ENCODE measurements at places on chromosomes 5 and 9.

DNA sequence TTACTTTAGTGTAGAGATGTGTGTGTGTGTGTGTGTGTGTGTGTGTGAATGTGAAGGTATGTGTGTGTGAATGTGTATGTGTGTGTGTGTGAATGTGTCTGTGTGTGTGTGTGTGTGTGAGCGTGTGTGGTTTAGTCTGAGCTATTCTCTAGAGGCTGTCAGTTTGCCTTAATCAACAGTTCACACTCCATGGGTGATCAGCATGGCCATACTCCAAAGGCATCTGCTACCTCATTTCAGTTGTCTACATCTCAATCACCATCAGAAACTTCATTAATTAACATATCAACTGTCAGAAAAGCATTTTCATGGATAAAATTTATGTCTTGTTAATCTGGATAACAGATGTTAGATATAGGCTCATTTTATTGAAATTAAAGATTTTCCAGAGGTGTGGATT, 103.1 kb upstream of the PTPN3 start:
- no peak for DNase-seq

GRCh38 chr5:40736103-40736875, 19.5 kb downstream of the TTC33 start:
- peak; percentile 91 for DNase-seq

DNA sequence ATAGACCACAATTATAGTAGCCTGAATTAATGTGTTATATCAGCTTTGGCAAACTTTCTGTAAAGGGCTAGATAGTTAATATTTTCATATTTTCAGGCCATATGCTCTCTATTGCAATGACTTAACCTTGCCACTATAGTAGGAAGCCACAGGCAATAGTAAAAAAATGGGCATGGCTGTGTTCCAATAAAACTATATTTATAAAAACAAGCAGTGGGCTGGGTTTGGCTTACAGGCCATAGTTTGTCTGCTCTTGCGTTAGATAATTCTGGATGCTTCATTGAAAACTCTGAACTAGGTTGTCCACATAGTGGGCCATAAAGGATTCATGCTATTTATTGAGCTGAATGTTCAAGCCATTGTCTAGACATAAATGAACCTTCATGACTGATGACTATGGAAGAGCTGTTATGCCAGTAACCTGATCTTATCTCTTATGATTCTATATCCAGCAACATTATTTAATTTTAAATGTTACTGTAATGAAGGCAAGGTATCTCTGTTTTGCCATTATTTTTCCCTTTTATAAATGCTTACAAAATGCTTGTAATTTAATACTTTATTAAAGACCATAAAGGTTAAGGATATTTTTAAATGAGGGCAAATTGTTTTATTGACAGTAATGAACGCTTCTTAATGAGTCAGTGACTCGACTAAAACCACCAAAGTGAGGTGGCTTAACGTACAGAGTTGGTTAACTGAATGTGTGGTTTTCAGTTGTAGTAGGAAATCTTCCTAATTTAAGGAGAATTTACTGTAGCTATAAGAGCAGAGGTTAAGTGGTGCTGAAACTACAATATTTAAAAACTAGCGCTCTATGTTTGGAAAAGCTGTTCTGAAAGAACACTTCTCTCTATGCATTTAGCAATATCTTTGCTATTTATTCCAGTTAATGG, 560.6 kb downstream of the PRR16 start:
- DNase-seq: no peak

DNA sequence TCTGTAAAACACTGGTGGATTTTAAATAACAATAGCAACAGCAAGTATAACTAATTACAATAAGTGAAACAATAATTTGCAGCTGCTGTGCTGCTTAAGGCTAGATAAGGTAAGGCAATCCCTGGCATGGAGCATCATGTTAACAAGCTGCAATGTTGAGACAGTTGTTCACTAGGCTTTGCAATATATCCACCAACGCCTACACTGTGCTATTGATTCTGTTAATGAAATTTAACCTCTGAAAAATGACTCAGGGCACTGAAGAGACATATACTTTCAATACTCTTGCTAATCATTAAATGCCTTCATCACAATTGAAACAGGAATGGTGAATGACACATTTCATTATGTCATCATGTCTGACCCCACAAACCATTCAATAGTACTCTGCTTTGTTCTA, 255.0 kb downstream of the EFNA5 start:
- DNase-seq: no peak

DNA sequence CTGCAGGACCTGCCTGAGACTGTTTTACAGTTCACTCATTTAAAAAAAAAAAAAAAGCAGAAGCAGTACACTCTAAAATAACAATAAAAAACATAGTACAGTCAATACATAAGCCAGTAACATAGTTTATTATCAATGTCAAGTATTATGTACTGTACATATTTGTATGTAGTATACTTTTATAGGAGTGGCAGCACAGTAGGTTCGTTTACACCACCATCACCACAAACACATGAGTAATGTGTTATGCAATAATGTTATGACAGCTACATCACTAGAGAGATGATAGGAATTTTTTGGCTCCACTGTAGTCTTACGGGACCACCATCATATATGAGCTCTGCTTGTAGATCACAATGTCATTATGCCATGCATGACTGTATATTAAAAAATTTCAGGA, 462.8 kb downstream of the ISL1 start:
- DNase-seq: no peak

DNA sequence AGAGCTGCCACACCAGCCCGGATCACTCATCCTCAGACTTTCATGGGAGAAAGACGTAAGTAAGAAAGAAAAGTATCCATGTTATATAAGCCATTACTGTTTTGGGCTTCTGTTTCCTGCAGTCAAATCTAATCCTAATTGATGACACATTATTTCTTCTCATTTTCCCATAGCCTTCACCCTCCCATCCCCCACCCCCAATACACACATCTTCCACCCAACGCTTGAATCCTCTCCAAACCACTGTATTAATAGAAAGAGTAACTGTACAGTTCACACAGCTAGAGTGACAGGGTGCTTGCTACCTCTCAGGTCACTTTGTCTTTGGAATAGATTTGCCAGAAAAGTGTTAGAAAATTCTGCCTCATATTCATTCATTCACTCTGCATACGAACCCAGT, 69.3 kb upstream of the IL17B start:
- DNase-seq: no peak

DNA sequence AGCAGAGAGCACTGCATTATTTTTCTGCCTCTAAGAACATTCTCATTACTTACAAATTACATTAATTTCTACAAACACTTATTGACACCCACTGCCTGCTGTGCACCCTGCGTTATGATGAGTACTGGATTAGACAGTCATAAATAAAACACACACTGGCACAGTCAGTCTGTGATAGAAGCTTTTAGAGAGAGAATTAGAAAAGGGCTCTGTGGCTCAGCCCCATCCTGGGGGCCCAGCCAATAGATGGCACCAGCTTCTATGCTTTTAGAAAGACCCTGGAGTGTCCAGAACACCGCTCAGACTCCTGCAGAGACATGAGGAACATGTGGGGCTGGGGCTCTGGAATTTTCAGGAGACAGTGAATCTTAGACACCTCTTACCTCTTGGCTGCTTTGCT, 61.0 kb upstream of the RAPGEF1 start:
- DNase-seq: no peak

DNA sequence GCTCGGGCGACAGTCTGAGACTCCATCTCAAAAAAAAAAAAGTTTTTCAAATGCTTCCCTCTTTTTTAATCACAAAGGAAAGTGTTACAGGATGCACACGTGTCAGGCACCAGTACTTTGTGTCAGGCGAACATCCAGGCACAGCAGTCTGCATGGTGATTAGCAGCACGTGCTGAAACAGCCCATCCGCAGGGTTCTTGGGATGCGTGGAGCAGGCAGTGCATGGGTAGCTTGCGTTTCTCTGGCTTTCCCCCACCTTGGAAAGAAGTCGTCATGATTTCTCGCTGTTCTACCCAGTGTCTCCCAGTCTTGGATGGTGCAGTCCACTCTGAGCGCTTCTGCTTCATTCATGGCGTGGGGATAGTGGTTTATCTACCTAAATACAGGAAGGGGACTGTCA, 35.4 kb downstream of the GPR107 start:
- DNase-seq: no peak

DNA sequence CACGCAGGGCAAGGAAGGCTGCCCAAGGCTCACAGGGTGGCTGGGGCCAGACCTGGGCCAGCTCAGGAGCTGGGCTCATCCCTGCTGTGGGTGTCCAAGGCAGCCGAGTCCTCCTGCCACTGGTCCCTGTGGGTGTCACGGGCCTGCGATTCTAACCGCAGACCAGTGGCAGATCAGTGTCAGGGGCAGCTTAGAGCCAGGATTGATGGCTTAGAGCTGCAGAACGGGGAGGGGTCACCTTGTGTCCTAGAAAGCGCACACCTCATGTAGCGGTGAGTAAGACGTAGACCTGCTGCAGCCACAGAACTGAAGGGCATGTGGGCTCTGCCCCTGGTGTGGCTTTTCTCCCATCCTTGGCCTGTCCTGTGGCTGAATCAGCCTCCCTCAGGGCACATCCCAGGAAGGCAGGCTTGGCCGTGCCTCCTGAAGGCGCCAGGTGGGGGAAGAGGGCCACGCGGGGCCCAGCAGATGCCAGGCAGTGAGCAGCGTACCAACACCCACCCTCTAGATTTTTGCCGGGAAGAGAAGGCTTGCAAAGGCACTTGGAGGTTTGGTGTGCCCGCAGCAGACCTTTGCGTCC, 78.3 kb upstream of the FCN2 start:
- DNase-seq: no peak

GRCh38 chr5:178231539-178232123, 971 bp downstream of the PHYKPL start:
- no peak for DNase-seq

DNA sequence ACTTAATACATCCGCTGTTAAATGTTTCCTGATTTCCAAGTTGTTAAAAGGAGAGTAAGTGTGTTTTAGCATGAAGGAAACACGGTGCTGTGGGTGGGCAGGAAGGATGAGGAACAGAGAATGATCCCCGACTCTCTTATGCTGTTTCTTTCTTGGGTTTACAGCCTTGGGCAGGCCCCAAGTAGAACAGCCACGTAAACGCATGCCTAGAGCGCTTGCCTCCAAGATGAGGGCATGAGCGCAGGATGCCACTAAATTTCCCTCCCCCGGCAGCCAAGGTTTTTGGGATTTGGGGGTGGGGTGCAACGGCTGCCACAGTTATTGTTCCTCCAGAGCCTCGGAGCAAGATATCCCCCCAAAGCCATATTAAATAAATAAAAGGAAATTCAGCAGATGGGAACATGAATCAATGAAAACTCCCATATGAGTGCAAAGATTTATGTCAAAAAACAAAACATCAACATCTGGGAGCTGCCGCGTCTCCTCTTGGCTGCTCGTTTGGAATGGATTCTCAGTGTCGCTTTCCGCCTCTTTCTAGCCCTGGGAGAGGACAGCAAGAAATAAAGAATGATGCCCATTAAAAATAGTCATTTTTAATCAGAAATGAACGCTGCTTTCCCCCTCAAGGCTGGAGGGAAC, 10.0 kb upstream of the DELE1 start:
- peak; percentile 22 for DNase-seq

- peak; percentile 60 for DNase-seq
Observed at GRCh38 chr9:89522261-89522958, 24.5 kb upstream of the SEMA4D start.

- DNase-seq: no peak
Observed at GRCh38 chr5:61234019-61234418, 71.8 kb upstream of the SMIM15 start.

DNA sequence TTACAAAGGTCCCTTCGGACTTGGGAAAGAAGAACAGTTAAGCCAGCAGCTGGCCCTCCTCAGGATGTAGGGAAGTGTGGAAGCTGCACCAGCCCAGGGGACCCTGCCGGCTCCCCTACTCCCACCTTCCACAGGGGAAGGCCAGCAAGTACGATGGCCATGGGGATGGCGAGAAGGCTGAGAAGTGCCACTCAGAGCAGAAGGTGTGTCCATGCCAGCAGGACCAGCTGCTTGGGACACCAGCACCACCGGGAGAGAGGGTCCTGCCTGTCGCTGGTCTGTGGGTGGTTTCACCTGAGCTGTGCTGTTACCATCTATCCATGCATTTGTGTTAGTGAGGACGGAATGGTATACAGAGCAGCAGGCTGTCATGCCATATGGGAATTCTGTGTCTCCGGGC, 148.6 kb upstream of the PHYKPL start:
- DNase-seq: no peak

DNA sequence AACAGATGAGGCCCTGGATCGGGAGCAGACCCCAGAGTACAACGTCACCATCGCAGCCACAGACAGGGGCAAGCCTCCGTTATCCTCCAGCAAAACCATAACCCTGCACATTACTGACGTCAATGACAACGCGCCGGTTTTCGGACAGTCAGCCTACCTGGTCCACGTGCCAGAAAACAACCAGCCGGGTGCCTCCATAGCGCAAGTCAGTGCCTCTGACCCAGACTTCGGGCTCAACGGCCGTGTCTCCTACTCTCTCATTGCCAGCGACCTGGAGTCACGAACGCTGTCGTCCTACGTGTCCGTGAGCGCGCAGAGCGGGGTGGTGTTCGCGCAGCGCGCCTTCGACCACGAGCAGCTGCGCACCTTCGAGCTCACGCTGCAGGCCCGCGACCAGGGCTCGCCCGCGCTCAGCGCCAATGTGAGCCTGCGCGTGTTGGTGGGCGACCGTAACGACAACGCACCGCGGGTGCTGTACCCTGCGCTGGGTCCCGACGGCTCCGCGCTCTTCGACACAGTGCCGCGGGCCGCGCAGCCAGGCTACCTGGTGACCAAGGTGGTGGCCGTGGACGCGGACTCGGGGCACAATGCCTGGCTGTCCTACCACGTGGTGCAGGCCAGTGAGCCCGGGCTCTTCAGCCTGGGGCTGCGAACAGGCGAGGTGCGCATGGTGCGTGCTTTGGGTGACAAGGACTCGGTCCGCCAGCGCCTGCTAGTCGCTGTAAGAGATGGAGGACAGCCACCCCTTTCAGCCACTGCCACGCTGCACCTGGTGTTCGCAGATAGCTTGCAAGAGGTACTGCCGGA, 1.6 kb upstream of the PCDHGA11 start:
- no peak for DNase-seq

- no peak for DNase-seq
Observed at GRCh38 chr9:38486056-38486615, 61.9 kb upstream of the IGFBPL1 start.

DNA sequence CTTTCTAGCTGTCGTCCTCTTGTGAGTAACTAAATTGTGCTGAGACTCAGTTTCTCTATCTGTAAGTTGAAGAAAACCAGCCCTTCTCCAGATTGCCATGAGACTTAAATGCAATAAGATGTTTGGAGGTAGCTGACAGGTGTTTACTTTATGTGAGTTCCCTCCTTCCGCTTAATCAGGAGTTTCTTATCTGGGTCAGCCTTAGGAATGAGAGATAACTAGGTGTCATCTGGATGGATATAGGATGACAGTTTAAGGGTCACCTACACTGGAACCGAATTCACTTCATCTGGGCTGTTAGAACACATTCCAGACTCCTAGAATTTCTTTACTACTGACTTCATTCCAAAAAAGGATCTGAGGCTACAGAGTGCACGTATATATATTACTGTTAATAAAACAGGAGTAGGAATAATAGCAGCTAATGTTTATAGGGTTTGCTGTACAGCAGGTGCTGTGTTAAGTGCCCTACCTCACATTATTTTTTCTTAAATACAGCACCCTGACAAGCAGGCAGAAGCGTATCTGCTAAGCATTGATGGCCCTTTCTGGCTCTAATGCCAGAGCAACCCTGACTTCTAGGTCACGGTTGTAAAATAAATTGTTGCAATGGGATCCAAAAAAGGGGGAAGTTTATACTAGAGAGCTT, 30.0 kb upstream of the CPEB4 start:
- no peak for DNase-seq

GRCh38 chr9:137912671-137913070, 35.1 kb downstream of the CACNA1B start:
- DNase-seq: no peak

- no peak for DNase-seq
Observed at GRCh38 chr9:31103836-31104235, 1280.6 kb upstream of the ACO1 start.
